ENCODE measurements at places on chromosomes 6 and 20. TPM values are rescaled to one million over a fixed set of nuclear protein-coding genes. Genes with fewer than 3 reads are reported as not detected.

GRCh38 chr20:34512955-34513419, 3.2 kb upstream of the DYNLRB1 start:
- DNase-seq = no peak

DNA sequence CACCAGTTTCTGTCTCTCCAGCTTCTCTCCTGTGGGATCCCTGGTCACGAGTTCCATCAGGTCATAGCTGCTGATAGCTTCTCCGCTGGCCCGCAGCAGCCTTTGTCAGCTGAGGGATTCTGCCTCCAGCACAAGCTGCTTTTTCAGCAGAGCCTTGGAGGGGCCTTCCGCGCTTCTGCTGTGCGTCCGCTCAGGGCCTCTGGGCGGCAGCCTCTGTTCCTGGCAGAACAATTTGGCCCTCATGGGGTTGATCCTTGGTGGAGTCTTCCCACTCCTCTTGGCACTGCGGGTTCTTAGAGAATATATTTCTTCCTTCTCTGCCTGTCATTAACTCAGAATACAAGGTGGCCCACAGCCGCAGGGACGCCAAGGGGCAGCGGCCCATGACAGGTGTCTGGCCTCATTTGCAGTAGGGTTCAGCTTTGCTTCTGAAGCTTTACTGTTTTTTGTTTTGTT, 158.8 kb downstream of the DTNBP1 start:
- DNase-seq = peak; percentile 41

GRCh38 chr20:31608251-31608945, 3.3 kb downstream of the ID1 start:
- peak; percentile 90 for DNase-seq

- no peak for DNase-seq
These were observed 304.1 kb upstream of the TCF21 start for GRCh38 chr6:133584823-133585222.

- DNase-seq = no peak
These were observed 230.3 kb downstream of the THBS2 start for GRCh38 chr6:169023161-169023874.

DNA sequence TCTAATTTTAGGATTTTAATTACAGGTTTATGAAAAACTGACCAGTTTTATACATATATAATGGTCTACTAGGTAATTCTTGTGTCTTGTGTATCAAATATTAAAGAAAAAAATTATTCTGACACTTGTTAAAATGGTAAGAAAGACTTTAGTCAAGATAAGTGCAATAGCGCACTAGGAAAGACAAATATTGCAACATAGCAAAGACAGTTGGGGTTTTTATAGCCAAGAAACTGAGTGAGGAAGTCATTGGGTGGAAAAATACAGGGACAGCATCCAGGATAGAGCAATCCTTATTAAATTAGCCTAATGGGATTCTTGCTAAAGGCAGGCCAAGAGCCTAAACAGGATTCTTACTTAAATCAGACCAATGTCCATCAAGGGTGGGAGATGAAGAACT, 71.1 kb downstream of the ROS1 start:
- DNase-seq = no peak

- no peak for DNase-seq
These were observed 98.1 kb upstream of the VSTM2L start for GRCh38 chr20:37804584-37805566.

GRCh38 chr6:136787726-136788068, 4.6 kb downstream of the MAP3K5 start:
- DNase-seq = no peak

GRCh38 chr6:110173506-110174132, 5.9 kb downstream of the WASF1 start:
- peak; percentile 14 for DNase-seq

- DNase-seq = no peak
These were observed 20.3 kb upstream of the KCNK16 start for GRCh38 chr6:39342692-39343395.

- peak; percentile 52 for DNase-seq
These were observed at the start of gene PTCHD4 for GRCh38 chr6:48111143-48111506. Gene PTCHD4 (minus strand): TSS chr6:48111197. CDS start chr6:48068957, 42,240 bp downstream.

DNA sequence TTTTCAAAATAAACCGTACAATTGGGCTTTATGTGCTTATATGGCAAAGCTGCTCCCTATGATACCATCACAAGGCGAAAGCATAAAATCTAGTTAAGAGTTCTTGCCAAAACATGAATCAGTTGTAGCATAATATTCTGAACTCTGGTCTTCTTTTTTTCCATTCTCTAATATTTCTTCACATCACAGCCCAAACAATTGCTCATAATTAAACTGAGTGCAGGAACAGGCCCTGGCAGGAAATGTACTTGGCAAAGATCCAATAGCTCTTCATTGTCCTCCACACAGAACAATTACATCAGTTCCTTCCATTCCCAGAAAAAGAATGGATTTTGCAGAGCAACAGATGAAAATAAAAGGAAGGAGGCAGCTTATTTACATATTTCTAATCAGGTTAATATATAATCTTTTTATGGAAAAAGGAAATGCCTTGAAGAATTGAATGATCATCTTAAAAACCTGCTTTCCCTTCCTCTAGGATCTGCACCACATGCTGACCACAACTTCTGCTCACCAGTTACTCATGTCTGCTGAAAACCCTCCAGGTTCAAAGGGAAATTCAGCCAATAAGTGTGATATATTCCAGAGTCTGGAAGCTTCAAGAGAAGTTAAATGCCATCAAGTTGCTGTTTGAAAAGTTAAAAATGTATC, 123.3 kb upstream of the COL21A1 start:
- DNase-seq = peak; percentile 91

GRCh38 chr20:17871886-17872285, 96.7 kb downstream of the SNX5 start:
- peak; percentile 12 for DNase-seq

GRCh38 chr6:4348462-4349112, 213.2 kb upstream of the ECI2 start:
- DNase-seq = peak; percentile 21

Gene PSORS1C2
- not detected for total RNA-seq

Gene TBC1D22B
- 12.1 TPM for total RNA-seq

Gene ECT2L
- not detected for total RNA-seq

Gene SGK2
- total RNA-seq = not detected

Gene LTB
- total RNA-seq = not detected

Gene MTFR2
- total RNA-seq = not detected

Measured in GM23248 (cell line).